ENCODE measurements at places on chromosomes 5 and 9.

- no peak for DNase-seq
Observed at GRCh38 chr5:129601576-129601975, 141.5 kb downstream of the ADAMTS19 start.

DNA sequence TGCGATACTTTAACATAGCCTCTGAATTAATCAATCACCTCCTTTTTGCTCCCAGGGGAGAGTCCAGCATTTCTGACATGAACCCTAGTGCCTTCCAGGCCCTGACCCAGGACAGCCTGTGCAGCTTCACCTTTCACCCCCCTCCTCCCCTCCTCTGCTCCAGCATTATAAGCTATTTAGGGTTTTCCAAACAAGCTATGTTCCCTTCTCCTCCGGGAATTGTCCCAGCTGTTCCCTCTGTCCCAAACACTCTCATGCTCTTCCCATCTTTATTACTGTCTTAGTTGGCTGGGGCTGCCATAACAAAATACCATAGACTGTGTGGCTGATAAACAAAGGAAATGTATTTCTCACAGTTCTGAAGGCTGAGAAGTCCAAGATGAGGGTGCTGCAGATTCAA is 161.5 kb downstream of the EBF1 start:
- DNase-seq = no peak

DNA sequence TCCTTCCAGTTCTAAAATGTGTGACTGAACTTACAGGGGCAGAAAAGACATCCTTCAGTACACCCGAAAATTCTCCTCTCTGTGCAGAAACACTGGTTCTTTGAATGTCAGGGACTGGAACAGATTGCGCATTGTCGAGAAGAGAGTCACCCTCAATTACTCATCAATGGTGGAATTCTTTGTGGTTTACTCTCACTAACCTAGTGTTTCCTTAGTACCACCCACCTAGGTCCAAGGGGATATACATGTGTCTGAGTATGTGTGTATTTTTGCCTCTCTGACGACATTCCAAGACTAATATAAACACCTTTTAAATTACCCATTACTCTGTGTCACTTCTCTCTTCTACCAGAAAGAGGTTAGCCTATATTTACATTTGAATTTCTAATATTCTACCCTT is 660.8 kb downstream of the TLE1 start:
- peak; percentile 65 for DNase-seq

DNA sequence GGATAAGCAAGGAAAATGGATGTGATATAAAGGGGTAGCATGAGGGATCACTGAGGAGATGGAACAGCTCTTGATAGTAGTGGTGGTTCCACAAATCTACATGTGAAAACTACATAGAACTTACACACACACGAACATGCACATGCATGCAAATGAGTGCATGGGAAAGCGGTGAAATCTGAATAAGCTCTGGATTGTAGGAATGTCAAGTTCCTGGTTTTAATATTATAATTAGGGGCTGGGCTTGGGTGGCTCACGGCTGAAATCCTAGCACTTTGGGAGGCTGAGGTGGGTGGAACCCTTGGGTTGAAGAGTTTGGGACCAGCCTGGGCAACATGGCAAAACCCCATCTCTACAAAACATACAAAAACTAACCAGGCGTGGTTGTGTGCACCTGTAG is 13.1 kb upstream of the PDCL start:
- no peak for DNase-seq

DNA sequence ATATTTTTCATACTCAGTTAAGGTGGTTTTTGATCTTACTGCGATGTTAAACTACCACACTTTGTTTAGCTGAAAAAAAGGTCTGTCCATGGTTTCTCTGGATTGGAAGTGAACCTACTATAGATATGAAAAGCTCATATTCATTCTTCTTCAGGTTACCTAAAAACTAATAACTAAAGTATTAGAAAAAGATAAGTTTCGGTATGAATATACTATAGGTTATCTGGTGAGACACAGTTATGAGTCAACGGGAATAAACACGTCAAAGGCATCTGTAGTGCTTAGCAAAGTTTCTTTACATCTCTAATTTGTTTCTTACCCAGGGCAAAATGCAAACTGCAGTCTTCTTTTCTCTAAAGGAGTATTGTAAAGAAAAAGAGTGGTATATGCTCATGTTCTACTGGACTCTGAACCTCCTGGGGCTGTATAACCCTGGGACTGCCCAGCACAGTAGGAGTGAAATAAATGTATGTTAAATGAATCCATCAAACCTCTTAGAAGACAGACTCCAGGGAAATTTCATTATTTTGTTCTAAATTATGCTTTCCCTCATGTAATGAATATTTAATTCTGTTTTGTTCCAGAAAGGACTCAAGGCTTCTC is 521.9 kb downstream of the PDE4D start:
- no peak for DNase-seq

DNA sequence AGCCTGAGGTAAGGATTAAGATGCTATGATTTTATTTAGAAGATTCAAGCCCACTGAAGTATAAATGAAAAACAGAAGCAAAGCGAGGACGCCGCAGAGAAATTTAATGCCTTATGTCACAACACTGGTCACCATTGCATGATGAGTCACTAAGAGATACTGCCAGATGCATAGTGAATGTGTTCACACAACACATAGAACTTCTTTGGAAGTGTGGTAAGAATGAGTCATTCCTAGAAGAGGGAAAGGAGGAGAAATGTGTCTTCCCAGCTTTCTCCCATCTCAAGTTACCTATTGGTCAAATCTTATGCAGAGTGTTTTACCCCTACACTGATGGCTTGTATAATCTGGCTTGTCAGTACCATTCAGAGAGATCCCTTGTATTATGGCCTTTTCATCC is 465.3 kb upstream of the ARRDC3 start:
- peak; percentile 45 for DNase-seq

DNA sequence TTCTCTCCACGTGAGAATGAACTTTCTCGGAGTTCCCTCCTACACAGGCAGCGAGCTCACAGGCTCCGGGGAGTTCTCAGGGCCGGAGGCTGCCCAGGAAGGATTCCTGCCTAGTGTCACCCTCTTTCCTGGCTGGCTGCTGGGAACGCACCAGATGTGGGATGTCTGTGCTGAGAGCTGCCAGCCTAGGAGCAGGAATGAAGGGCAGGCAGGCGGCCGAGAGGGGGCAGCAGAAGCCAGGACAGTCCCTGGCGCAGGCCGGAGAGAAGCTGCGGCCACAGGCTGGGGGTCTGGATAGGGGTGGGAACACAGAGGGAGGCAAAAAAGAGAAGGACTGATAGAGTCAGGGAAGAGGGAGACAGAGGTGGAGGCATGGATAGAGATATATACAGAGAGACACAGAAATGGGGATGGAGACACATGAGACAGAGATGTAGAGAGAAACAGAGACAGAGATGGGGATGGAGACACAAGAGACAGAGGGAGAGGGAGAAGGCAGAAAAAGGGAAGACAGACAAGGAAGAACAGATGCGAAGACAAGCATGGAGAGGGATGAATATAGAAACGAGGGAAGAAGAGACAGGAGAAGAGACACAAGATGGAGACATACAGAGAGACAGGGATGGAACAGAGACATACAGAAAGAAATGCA is 25.3 kb upstream of the ENHO start:
- DNase-seq = peak; percentile 18

GRCh38 chr5:180803181-180804128 is 849 bp upstream of the MGAT1 start:
- DNase-seq = no peak

GRCh38 chr9:90611568-90611967 is 31.1 kb downstream of the DIRAS2 start:
- DNase-seq = no peak
